Occipital lobe (tissue), 3 donors: ENCODE measurements at places on chromosomes 11 and 22.

DNA sequence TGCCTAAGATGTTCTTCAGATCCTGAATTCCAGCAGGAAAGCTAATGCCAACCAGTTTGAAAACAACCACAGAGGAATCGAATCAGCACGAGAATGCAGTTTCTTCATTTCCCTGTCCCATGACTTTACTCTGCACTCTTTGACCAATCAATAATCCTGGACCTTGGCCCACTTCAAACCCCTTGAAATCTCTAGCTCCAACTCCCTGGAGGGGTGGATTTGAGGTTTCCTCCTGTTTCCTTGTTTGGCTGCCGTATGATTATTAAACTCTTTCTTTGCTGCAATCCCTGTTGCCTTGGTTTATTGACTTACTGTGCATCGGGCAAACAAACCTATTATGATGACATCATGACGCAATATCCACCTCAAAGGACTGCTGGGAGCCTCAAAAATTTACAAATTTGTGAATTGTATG, 109.3 kb downstream of the FBXO7 start:
- DNase-seq: no peak

DNA sequence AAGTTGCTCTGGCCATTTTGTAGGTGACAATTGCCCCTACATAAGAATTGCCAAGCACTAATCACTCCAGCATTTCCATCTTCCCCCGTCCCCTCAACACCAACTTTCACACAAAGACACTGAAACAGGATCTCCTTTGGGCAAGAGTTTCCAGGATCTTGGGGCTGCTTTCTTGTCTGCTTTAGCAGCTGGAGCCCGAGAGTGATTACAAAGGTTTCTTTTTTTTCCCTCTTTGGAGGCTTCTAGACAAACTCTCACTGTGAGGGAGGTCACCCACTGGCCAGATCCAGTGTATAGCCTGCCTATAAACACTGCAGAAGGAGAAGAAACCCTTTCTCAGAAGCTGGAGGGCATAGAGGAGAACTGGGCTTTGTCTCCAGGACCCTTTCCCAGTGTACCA, 92.5 kb downstream of the APIP start:
- DNase-seq: no peak

DNA sequence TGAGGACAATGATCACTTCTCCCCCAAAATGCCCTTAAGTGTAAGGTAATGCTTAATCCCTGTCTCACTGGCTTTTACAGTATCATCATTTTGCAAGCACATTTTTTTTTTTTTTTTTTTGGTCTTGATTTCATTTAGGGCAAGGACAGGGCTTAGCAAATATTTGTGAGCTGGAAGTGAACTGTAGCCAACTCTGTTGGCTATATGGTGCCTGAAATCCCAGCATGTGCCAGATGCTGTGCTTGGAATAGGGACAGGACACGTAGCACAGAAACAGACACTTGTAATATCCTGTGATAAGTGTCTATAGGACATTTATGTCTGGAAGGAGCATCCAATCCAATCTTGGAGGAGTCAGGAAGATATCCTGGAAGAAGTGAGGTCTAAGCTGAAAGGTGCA, 198.3 kb downstream of the NAV2 start:
- DNase-seq: no peak

DNA sequence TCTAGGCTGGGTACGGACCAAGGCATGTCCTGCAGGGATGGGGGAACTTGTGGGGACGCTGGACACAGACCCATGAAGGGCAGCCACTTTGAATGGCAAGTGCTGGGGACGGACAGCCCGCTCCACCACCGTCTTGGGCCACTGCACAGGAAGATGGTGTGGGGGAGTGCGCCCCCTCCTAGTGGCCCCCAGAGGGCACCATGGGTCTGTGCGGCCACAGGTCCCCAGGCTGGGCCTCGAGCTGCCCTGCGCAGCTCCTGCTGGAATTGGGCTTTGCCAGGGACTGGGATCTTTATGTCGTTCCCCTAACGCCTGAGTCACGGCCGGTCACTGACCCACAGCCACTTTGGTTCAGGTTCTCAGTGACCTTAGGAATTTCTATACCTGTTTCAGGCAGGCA, 44.4 kb downstream of the NAT10 start:
- DNase-seq: no peak

- DNase-seq: no peak
Measured at GRCh38 chr22:19571207-19571795, 47.1 kb upstream of the CLDN5 start.

- no peak for DNase-seq
Measured at GRCh38 chr11:132714859-132715440, 817.4 kb downstream of the OPCML start.

DNA sequence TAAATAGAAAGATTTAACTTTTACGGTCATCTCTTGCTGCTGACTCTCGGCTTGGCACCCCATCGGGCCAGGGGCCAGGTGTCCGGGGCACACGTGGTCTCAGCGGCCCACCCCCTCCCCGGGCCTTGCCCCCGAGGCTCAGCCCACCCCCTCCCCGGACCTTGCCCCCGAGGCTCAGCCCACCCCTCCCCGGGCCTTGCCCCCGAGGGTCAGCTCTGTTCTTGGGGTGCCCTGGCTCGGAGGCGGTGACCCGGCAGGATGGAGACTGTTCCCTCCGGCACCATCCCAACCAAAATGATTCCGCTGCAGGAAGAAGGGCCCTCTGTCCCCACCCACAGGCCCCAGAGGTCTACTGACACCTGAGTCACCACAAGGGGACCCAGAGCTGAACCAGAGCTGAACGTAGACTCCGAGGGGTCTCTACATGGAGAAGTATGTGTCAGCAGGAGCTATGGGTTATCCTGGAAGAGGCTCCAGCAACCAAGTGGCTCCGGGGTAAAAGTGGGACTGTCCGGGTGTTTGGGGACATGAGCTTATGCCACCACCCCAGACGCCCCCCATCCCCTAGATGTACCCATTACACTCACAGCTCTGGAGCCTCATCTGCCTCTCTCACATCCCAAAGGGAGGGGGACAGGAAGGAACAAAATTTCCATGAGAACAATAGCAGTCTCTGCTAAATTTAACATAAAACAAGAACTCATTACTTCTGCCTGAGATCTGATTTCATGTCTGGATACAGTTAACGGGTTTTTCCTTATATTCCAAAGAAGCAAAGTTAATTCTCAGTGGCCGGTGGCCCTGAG, 38.4 kb downstream of the MACROD1 start:
- no peak for DNase-seq

DNA sequence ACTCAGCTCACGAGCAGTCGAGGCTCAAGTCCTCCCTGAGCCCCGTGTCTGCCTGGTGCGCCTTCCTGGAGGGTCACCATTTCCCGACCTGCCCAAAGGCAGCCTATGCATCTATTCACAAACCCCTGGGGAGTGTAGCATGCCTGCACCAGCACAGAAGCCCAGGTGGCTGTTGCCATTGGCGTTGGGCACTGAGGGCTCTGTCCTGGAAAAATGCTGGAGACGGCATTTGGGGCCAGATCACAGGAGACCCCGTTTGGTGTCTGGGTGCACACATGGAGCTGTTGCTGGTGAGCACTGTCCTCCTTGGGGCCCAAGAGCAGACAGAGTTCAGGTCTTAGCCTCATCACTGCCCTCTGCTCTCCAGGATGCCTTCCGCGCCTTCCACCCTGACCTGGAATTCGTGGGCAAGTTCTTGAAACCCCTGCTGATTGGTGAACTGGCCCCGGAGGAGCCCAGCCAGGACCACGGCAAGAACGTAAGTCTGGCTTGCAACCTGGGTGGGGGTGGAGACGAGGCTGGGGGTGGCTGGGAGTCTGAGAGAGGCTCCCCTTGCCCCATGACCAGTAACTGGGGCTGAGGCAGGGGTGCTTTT, 9.4 kb downstream of the FADS2 start:
- no peak for DNase-seq

GRCh38 chr11:128476729-128477128, 110.6 kb downstream of the ETS1 start:
- DNase-seq: no peak
